ENCODE measurements at places on chromosomes 1 and 21.

- DNase-seq = no peak
Measured at GRCh38 chr1:148315071-148315811, 163.2 kb upstream of the NBPF11 start.

- no peak for DNase-seq
Measured at GRCh38 chr1:56397811-56398231, 181.5 kb downstream of the PLPP3 start.

- no peak for DNase-seq
Measured at GRCh38 chr21:34962586-34963222, 86.4 kb downstream of the RUNX1 start.

- DNase-seq = no peak
Measured at GRCh38 chr21:37936010-37936785, 19.9 kb upstream of the KCNJ6 start.

DNA sequence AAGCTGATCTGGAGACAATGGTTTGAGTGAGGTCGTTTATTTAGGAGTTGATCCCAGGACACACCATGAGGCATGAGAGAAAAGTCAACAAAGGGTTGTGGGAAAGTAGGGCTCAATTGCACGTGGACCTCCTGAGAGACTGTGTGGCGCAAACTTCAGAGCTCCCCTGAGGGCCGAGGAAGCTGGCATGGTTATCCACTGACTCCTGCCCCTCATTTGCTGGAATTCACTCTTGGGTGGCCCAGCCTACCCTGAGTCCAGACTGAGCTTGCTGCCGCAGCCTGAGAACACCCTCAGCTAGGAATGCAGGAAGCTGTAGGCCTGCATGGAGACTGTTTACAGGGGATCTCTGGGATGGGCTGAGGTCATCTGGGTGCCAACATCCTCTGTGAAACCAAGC is 301.0 kb downstream of the RWDD3 start:
- DNase-seq = no peak

GRCh38 chr1:231774719-231775335 is 148.2 kb downstream of the DISC1 start:
- no peak for DNase-seq

Measured in activated CD4-positive, alpha-beta T cell treated with anti-CD3 and anti-CD28 coated beads for 1 hour (primary cell).